ENCODE measurements at places on chromosomes 13 and 19.

- DNase-seq = peak; percentile 27
Observed at GRCh38 chr19:54201980-54202379, 1.3 kb downstream of the RPS9 start.

GRCh38 chr19:3245050-3245449 is 20.6 kb downstream of the CELF5 start:
- DNase-seq = no peak

- peak; percentile 32 for DNase-seq
Observed at GRCh38 chr13:79775830-79776229, 294.9 kb downstream of the NDFIP2 start.

DNA sequence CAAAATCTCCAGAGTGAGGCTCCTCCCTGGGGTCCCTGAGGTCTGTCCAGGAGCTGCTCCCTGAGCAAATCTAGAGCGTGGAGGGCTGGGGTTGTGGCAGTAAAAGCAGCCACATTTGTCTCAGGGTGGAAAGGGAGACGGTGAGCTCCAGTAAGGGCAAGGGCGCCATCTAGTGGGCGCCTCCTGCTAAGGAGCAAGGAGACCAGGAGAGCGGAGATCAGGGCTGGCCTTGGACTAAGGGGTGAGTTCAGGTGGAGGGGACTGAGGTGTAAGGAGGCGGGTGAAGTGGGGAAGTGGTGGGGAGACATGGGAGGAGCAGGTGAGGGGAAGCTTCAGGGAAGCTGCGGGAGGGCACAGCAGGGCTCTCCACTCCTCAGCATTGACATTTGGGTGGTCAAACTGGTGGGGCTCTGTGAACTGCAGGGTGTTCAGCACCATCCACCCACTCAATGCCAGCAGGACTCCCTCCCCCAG is 5.3 kb upstream of the CEACAM21 start:
- peak; percentile 84 for DNase-seq

DNA sequence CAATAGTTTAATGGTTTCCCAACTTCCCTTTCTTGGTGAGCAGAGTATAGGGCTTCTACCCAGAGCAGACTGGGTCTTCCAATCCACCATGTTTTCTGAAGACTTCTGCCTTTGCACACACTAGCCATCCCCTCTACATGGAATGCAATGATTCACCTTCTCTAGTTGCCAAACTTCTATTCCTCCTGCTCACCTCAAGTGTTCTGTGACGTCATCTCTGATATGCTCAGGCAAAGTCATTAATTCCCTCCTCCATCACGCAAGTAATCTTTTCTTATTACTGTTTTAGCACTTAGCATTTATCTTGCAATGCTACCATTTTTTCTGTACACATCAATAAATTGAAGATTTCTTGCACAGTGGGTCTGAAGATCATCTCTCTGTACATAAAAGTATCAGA is 174.2 kb downstream of the RBM26 start:
- peak; percentile 48 for DNase-seq

- no peak for DNase-seq
Observed at GRCh38 chr19:5804516-5805461, at the start of gene NRTN. NRTN (plus strand) TSS chr19:5805067; CDS start chr19:5824166, 19,099 bp downstream.

DNA sequence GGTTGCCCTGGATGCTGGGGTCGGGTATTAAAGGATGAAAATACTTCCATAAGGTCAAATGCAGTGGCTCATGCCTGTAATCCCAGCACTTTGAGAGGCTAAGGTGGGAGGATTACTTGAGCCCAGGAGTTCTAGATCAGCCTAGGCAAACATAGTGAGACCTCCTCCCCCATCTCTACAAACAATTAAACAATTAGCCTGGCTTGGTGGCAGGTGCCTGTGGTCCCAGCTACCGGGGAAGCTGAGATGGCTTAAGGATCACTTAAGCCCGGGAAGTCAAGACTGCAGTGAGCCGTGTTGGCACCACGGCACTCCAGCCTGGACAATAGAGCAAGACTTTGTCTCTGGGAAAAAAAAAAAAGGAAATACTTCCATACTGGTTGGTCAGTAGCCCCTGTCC is 1.5 kb downstream of the KLK11 start:
- DNase-seq = no peak

- peak; percentile 86 for DNase-seq
Observed at GRCh38 chr13:113207890-113208420, 514 bp downstream of the PCID2 start.

GRCh38 chr13:94228763-94229162 is 250.7 kb downstream of the DCT start:
- DNase-seq = no peak

- DNase-seq = no peak
Observed at GRCh38 chr19:34485831-34486230, 4.3 kb downstream of the WTIP start.

- DNase-seq = no peak
Observed at GRCh38 chr19:1425102-1425837, 12.9 kb upstream of the RPS15 start.

GRCh38 chr19:28066161-28066560 is 1146.8 kb downstream of the UQCRFS1 start:
- no peak for DNase-seq

DNA sequence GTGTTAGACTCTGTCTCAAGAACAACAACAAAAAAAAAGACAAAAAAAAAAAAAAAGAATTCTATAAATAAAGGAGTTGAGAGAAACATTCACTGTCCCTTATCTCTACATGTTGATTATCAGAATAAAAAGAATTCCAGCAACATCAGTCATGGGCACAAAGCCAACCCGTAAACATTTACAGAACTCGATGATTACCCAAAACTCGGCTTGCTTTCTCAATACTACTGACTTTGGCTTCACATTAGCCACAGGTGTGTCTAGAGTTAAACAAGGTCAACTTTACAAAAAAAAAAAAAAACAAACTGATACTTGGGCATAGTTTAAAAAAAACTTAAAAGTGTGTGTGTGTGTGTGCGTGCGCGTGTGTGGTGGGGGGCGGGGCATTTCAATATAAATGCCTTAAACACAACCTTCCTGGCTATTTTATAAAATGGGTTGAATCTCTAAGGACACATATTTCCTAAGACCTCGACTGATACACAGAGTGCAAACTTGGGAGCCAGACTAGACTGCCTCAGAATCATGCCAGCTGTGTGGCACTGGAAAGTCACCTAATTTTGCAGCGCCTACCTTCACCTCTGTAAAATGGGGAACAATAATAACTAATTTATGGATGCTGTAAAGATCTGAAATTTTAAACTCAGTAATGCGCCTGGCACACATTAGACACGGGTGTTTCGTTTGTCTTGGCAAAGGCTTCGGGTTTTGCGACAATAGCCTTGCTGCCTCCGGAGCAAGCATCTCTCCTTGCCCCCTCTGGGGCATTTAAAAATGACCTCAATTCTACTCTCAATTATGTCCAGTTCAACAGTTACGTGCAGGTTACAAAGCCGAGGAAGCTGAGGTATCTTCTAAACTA is 922 bp downstream of the EBPL start:
- DNase-seq = peak; percentile 49

DNA sequence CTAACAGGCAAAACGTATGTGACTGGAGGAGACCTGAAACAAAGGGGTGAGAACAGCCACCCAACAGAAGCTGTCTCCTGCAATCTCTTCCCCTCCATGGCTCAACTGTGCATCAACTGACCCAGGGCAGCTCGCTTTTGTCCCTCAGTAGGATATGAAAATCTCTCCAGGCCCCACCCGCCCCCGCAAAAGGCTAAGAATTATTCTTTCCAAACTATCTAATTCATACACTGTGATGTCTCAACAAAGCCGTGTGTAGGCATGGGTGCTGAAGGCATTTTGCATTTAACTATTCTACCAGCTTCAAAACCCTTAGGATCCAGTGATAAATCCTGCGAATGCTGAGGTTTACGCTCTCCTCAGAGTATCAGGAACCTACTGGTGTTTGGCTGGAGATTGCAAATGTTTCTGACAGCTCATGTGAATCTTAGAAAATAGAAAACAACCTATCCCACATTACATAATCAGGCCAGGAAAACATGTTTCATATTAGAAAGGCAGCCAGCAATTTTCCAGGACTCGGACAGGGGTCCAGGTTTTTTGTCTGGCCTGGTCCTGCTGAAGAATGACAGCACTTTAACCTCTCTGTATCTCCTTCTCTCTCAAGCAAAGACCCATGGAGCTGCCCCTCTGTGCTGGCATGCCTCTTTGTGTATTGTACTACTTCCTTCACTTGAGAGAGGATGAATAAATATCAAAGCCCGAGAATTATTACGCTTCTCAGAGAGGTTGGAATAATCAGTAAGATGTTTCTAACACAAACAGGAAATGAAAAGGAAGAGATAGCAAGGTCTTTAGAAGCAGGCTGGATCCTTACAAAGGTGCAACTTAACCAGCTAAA is 17.3 kb downstream of the DHRS12 start:
- DNase-seq = no peak

GRCh38 chr13:51637852-51638215 is 53.6 kb downstream of the WDFY2 start:
- DNase-seq = peak; percentile 53

GRCh38 chr19:30216453-30216852 is 155.7 kb upstream of the ZNF536 start:
- no peak for DNase-seq

GRCh38 chr13:112894673-112895481 is 74.1 kb upstream of the MCF2L start:
- no peak for DNase-seq

DNA sequence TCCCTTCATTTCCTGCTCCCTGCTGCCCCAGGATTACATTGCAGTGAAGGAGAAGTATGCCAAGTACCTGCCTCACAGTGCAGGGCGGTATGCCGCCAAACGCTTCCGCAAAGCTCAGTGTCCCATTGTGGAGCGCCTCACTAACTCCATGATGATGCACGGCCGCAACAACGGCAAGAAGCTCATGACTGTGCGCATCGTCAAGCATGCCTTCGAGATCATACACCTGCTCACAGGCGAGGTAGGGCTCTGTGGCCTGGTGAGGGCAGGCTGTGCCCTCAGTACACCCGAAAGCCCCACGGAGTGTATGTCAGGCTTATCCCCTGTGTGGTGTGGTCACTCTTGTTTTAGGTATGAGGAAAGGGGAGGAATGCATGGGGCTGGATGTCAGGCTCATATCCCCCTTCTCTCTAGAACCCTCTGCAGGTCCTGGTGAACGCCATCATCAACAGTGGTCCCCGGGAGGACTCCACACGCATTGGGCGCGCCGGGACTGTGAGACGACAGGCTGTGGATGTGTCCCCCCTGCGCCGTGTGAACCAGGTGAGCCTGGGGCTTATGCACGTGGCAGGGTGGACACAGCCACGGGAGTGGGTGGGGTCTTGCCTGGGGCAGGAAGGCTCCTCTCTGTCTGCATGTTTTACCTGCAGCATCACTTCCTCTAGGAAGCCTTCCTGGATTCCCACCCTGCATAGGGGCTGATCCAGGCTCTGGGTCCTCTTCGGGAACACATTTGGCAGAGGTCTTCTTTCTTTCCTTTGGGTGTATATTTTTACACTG is 2.3 kb upstream of the RNF225 start:
- no peak for DNase-seq

GRCh38 chr13:50213526-50213925 is 198.3 kb downstream of the KCNRG start:
- no peak for DNase-seq

DNA sequence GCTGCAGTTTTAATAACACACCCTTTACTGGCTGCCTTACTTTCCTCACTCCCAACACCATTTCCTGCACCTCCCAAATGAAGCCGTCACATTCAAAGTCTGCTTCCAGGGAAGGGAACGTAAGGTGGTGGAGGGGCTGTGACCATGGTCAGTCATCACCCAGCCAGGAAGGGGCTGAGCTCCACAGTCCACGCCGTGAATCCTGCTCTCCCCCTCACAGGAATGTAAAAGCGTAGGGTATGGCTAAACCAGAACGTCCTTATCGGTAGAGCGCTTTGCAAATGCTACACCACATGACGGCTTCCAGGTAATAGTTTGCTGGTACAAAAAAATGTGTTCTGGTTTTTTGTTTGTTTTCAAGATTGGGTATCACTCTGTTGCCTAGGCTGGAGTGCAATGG is 7.0 kb downstream of the NUMBL start:
- DNase-seq = peak; percentile 52

GRCh38 chr13:26923824-26924605 is 163.4 kb upstream of the GPR12 start:
- no peak for DNase-seq

- no peak for DNase-seq
Observed at GRCh38 chr13:100789481-100789880, 114.9 kb upstream of the TMTC4 start.

DNA sequence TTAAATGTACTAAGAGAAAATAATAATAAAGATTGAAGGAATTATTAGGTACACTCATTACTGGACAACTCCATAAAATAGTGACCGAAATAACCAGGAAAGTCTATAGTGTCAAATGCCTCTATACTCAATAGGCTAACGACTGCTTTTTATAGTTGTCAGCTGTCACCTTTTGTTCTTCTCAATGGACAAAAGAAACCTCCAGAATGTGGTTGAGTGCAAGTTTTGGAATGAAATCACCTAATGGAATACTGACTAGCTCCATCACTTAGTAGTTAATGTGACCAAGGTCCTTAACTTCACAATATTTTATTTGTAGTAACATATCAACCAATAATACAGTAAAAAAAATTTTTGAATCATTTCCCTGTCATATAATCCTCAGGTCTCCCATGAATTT is 18.1 kb downstream of the TSC22D1 start:
- no peak for DNase-seq

DNA sequence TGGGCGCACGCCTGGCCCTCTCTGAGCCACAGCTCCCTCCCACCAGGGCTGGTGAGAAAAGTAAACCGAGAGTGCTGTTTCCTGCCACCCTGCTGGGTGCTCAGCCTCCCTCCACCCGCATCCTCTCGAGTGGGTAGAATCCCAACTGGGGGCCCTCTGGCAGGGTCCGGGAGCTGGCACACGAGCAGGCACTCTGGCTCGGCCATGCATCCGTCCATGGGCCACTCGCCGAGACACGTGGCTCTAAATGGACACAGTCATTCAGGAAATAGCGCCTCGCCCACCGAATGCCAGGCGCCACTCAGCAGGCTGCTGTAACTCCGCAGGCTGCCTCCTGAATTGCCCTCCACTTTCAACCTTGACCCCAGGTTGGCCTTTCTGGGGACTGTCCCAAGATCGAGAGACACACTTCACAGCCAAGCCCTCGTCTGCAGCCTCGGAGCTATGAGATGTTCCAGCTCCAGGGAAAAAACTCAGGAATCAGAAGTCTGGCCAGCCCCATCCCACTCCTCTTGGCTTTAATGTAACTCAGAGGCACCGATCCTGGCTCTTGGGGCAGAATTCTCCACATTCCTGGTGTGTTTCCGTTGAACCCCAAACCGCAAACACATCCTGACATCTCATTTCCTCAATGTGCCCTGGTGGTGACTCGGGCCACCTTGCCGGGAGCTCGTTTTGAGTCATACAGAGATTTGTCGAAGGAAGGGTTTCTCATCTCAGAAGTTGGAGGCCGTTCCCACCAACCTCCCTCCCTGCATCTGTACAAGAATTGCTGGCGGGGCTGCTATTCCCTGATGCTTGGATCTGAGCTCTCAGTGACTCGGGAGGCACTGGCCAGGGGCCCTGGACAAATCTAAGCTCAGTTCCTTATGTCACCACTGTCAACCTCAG is 14.1 kb downstream of the KLF2 start:
- DNase-seq = no peak

GRCh38 chr13:93079294-93079693 is 147.3 kb upstream of the GPC6 start:
- DNase-seq = no peak

- no peak for DNase-seq
Observed at GRCh38 chr13:43666403-43666802, 120.4 kb downstream of the ENOX1 start.

- DNase-seq = peak; percentile 98
Observed at GRCh38 chr13:24922745-24923591, 159.0 kb downstream of the RNF17 start.

- DNase-seq = no peak
Observed at GRCh38 chr13:25237083-25237482, 50.2 kb downstream of the MTMR6 start.
